Neural progenitor cell (in vitro differentiated cells): ENCODE measurements at places on chromosomes 13 and 19. TPM values are rescaled to one million over a fixed set of nuclear protein-coding genes. Genes with fewer than 3 reads are reported as not detected.
A peak's percentile ranks its signal among the peaks of the same experiment; 100 is the strongest.

Gene ARID3A
- 25.5 and 68.7 TPM in 2 replicates for total RNA-seq

Gene CLEC17A
- 0.31 TPM in 1 of 2 replicates, not detected in the other for total RNA-seq

Gene ACER1
- total RNA-seq = not detected in 2 replicates

Gene ZNF536
- 0.24 and 0.84 TPM in 2 replicates for total RNA-seq

Gene RAB3A
- 1.1 and 1.5 TPM in 2 replicates for total RNA-seq

DNA sequence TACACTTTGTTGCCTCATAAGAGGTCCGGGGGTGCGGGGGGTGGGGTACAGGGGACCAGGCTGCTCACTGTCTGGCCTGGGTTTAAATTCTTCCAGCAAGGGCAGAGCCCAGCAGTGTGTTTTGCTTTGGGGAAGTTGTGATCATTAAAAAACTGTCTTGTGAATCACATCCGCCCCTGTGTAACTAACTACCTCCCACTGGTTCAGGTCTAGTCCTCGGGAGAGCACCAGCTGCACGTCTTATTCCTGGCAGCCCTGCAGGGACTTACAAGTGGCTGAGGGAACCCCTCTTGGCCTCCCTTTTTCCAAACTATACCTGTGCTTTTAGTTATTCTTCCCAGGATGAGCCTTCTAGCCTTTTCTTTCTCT is 127.5 kb downstream of the SIPA1L3 start:
- no peak for DNase-seq

GRCh38 chr13:50386541-50387050 is 371.4 kb downstream of the KCNRG start:
- DNase-seq = peak; percentile 56

- no peak for DNase-seq
These were observed 1418.5 kb downstream of the EFNB2 start for GRCh38 chr13:105116966-105117365.

DNA sequence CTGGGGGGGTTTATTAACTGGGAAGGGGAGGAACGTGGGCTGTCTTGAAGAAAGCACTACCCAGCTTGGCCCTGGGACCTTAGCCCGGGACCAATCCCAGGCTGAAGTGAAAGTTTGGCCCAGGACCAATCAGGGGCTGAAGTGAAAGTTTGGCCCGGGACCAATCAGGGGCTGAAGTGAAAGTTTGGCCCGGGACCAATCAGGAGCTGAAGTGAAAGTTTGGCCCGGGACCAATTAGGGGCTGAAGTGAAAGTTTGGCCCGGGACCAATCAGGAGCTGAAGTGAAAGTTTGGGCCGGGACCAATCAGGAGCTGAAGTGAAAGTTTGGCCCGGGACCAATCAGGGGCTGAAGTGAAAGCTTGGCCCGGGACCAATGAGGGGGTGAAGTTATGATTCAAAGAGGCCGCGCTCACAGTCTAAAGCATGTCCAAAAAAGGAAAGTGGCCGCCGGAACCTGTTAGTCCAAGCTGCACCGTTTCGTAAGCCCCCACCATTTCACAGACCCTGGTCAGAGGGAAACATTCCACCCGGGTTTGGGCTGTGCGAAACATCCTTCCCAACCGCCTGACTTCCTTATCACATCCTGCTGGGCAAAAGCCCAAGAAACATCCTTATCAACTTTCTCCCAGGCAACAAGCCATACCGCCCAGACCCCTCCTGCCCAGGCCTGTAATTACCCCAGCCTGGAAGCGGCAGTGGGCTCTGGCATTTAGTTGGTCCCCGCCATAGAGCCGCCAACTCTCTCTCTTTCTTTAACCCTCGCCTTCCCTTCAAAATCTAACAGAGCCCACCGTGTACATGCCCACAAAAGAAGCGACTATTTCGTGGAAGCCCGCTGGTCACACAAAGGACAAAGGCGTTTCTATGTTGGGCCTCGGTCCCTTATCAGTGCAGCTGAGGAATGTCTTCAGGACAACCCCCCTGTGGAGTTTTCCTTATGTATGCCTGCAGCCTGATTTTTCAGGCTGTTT is 1.1 kb downstream of the ZNF850 start:
- peak; percentile 71 for DNase-seq

DNA sequence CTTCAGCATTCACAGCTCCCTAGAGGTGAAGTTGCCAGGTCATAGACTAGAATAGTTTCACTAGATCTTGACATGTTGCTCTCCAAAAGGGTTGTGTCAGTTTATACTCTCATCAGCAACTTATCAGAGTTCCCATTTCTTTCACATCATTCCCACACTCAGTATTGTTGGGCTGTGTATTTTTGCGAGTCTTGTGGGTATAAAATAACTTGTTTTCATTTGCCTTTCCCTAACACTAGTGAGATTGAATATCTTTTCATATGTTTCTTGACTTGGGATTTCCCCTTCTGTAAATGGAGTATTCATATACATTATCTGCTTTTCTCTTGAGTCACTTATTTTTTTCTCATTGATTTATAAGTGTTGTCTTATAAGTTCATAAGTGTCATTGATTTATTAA is 55.2 kb upstream of the GPR183 start:
- DNase-seq = no peak

- DNase-seq = peak; percentile 72
These were observed 22.3 kb downstream of the TMEM161A start for GRCh38 chr19:19115954-19116353.

GRCh38 chr13:42136518-42136917 is 88.1 kb downstream of the DGKH start:
- DNase-seq = no peak

DNA sequence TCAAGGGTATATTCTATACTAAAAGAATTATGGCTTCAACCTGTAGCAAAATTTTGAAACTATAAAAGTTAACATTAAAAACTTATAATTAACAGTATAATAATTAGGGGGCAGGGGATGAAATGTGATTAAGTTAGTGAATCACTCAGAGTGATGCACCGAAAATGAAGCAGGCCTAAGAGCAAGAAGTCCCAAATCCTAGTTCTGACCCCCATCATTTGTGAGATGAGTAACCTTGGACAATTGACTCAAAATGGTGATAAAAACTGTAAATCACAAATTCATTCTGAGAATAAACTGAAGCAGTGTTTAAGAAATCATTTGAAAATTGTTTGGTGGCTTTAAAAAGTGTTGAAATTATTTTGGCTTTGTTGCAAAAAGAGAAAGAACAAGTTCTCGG is 56.8 kb downstream of the KLF12 start:
- DNase-seq = no peak

GRCh38 chr13:58025821-58026220 is 394.3 kb downstream of the PCDH17 start:
- no peak for DNase-seq
